ENCODE measurements at places on chromosomes 5 and 9.

DNA sequence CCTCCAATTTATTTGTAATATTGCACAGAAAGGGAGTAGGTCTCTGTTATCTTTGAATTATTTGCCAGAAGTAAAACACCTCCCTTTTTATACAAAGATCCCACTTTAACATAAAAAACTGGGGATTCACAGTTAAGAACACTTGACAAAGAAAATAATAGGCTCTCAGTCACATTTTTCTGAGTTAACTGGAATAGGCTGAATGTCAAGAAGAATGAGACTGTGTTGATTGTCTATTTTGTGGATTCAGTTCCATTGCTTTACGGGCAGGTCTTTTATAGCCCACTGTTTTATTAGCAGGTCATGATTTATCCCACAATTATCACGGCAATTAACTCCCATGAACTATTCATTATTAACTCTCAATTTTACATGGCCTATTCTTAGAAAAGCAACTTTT, 427.4 kb downstream of the CTNND2 start:
- DNase-seq, result no peak

GRCh38 chr9:73118286-73118685, 33.4 kb upstream of the ANXA1 start:
- no peak for DNase-seq

DNA sequence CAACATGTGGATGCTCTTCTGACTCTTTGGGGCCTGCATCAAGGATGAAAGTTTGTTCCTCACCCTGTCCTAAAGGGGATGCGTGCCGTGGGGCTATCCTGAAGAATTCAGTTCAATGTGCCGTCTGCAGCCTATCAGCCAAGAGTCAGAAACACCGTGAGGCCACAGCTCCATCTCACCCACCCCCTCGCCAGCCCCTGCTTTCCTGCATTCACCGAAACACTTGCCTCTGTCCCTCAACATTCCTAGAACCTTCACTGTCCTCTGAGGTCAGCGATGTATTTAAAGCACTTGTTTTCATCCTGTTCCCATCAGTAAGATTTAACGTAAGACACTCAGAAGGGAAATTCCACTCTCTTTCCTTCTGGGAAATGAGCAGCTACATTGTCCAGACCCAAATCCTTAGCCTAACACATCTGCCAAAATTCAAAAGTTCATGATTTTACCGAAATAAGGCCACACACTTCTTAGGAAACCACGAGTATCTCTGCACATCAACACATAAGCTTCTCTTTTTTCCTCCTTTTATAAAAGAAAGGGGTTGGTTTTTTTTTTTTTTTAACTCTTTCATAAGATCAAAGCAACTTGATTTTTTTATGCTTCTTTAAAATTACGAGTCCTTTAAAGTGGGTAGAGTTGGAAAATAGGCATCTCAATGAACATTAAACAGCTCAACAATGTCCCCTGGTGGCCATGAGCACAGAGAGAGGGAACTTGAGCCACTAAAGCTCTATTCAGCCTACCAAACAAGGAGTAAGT, 100.7 kb downstream of the SUSD1 start:
- peak; percentile 71 for DNase-seq

GRCh38 chr5:36443941-36444340, 142.2 kb upstream of the RANBP3L start:
- DNase-seq, result no peak

DNA sequence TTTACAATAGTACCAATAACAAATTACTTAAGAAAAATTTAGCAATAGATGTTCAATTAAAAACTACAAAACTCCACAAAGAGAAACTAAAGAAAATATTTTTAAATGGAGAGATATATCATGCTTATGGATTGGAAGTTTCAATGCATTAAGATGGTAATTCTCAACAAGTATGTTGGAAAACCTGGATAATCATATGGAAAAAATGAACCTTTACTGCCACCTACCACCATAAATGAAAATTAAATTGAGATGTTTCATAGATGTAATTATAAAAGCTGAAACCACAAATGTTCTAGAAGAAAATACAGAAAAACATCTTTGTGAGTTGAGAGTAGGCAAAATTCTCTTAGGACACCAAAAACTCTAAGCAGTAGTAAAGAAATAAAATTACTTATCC, 121.7 kb downstream of the ANKRD18B start:
- no peak for DNase-seq

DNA sequence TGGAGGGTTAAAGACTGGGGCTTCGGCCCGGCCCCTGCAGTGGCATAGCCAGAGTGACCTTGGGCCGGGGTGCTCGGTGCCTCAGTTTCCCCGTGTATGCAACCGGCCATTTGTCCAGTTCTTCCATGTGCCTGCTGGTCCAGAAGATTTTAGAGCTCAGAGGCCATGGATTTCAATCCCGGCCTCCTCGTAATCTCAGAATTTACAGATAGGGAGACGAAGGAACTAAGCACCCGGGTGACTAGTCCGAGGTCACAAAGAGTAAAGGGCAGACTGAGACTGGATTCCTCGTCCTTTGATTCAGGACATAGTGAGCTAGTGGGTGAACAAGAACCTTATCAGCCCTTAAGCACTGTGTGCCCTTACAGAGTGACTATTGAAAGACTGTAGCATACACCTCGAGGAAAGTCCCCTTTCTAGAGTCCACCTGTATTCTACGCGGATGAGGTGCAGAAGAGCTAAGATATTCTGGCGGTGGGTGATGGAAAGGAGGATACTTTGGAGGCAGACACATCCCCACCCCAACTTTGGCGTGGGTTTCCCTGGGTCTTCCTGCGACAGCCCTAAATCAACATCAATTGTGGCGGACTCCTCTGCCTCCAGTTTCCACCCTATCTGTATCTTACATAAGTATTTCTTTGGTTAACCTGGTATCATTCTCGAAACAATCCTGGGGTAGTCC, 597 bp downstream of the SLC31A1 start:
- DNase-seq, result no peak

DNA sequence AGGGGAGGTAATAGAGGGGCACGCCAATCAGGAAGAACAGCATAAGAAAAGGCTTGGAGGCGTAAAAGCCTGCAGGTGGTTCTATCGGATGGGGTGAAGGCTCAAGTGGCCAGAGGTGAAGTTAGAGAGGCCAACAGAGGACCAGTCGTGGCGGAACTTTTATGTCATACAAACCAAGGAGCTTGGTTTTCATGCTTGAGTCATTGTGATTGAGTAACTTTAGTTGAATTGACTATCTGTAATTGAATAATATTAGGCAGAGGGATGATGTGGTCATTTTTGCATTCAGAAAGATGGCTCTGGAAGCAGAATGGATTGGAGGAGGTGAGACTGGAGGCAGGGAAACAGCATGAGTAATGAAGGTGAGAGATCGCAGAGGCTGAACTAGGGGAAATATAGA, 7.2 kb upstream of the SPINK4 start:
- no peak for DNase-seq

GRCh38 chr5:77425998-77426659, 66.0 kb downstream of the WDR41 start:
- DNase-seq, result no peak

DNA sequence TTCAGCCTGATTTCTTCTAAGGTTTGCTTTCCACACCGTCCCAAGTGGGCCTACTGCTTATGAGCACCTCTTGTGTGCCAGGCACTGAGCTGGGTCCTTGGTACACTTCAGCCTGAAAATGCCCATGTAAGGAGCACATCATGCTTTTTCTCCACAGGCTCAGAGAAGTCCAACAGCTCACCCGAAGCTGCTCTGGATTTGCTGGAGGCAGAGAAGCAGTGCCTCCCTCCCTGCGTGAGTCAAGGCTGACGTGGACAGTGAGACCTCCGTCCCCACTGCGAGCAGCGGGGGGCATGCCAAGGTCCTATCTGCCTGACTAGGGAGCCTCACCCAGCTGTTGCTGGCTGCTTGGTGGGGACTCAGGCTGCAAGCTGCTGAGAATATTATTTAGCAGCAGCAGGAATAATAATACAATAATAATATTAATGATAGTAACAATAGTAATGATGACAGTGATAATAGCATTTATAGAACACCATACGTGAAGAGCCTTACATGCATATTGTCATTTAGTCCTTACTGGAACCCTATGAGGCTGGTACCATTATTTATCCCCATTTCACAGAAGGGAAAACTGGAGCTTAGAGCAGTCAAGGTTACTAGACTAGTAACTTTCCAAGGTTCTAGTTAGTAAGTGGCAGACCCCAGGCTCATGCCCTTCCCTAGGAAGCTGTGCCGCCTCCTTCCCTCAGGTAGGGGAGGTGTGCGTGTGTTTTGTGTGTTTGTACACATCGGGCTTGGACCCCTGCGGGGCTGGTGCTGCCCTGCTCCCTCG, 194.8 kb downstream of the HSPA4 start:
- no peak for DNase-seq

- DNase-seq, result peak; percentile 34
Measured at GRCh38 chr5:177454397-177455035, 7.9 kb downstream of the PRR7 start.

Data from brain pericyte (primary cell).